ENCODE measurements at places on chromosomes 2 and 18.

- no peak for DNase-seq
Observed at GRCh38 chr18:60182223-60182622, 190.4 kb downstream of the MC4R start.

GRCh38 chr2:10427618-10427949, 20.5 kb downstream of the ODC1 start:
- DNase-seq = no peak

- no peak for DNase-seq
Observed at GRCh38 chr2:157929871-157930667, 53.9 kb upstream of the ACVR1 start.

- no peak for DNase-seq
Observed at GRCh38 chr2:240601061-240601830, 14.7 kb downstream of the CAPN10 start.

- DNase-seq = no peak
Observed at GRCh38 chr2:134711692-134712091, 7.1 kb downstream of the TMEM163 start.

DNA sequence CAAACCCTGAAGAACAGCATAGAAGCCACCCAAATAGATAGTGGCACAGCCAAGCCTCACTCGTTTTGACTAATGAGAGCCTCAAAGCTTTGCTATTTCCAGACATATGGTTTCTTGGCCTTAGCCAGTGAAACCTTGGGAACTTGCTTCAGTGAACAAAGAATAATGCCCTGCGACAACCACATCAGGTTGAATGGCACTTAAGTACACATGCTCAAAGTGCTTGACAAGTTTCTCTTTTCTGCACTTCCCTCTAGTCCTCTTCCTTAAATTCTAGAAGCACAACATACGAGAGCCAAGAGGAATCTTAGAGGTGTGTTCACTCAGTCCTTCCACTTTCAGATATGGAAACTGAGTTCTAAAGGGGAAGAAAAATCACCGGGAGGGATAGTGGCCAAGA, 258.3 kb downstream of the HAUS1 start:
- DNase-seq = no peak

DNA sequence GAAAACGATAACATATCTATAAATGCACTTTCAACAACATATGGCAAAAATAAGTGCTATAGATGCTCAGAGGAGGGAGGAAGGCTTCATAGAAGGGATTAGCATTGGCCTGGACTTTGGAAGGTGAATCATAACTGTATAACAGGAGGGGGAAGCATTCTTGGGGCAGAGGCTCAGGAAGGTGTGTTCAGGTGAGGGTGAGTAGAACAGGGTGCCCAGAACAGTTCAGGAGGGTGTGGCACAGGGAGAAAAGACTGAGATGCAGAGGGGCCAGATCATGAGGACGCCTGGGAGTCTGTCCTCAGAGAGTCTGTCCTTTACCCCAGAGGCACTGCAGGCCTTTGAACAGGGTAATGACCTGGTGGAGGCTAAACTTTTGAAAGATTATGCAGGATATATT, 29.3 kb upstream of the MEP1B start:
- DNase-seq = no peak

DNA sequence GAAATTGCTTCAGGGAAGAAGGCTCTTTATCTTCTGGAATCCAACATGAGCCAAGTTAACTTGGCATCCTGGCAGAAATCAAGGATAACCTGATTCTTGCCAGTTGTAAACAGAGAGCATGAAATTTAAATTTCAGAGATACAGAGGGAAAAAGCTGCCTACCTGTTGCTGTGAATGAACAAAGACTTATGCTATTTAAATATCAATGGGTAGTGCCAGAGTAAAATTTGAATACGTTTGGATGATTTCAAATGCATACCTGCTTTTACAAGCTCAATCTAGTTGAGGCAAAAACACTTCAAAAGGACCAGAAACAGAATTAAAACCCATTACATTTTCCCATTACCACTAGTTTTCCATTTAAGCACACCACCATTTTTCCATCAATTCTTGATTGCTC, 60.9 kb downstream of the CHST9 start:
- no peak for DNase-seq

- DNase-seq = no peak
Observed at GRCh38 chr2:199603721-199604291, 146.1 kb upstream of the SATB2 start.

- DNase-seq = no peak
Observed at GRCh38 chr2:209162129-209162528, 261.7 kb upstream of the MAP2 start.

DNA sequence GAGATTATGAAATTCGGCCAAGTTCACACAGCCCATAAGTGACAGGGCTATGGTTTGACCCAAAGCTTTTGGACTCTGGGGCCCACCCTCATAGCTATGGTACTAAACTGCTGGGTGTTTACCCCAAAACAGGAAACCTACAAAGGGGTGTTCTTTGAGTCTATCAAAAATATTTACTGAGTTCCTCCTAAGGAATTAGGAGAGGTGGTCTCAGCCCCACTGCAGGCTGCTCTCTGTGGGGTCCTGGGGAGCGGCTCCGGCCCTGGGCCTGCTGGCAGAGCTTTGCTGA, 45.5 kb downstream of the SDC1 start:
- no peak for DNase-seq

DNA sequence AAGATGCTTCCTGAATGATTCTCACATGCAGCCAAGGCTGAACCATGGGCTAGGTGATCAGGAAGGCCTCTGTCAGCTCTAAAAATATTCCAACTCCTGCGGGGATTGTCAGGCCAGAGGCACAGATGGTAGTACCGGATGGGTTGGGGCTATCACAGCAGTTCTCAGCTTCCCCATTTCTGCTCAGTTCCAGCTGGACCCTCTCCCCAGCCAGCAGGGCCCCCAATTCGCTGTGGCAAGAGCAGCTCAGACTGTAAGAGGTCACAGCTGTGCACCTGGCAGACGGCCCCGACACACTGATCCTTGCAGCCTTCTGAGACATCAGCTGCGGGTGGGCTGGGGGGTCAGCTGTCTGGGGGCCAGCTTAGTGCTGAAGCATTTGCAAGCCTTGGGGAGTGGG, 43.6 kb upstream of the TCF7L1 start:
- no peak for DNase-seq

DNA sequence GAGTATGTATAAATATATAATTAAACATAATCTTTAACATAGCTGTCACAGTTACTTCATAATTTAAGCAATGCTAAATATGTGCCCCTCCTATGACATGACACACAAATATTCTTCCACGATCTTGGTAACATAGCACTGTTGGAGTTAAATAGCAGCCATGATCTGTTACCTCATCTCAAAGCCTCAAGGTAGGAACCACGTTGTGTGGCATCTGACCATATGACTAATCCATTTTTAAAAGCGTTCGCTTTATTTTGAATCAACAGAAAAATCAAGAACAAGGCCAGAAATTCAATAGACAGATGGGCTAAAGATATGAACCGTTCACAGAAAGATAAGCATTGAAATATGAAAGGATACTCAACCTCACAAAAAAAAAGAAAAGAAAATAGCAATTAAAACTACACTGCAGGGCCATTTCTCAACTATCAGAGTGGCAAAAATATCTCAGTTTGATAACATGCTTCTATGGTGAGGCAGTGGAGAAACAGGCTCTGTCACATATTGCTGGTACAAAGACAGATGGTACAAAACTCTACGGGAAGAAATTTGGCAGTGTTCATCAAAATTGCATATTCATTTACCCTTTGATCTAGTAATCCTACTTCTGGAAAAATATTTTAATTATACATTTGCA, 105.9 kb downstream of the TMX3 start:
- DNase-seq = no peak

- DNase-seq = no peak
Observed at GRCh38 chr2:227592694-227593387, 5.9 kb upstream of the SCYGR2 start.

DNA sequence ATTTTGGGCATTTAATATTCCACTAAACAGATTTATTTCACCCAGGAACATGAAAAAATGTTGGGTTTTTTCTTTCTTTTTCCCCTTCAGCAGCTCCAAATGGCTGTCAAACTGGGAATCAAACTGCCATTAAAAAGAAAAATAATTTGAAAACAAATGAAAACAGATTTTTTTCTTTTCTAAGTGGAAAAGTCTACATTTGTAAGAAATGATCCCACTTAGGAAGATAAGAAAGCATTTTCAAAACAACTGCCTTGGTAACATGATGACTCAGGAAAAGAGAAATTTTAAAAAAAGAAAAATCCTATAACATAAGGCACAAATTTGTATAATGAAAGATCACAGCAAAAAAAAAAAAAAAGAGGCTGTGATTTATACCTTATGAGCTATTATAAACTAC, 20.0 kb downstream of the ZNF521 start:
- DNase-seq = no peak

DNA sequence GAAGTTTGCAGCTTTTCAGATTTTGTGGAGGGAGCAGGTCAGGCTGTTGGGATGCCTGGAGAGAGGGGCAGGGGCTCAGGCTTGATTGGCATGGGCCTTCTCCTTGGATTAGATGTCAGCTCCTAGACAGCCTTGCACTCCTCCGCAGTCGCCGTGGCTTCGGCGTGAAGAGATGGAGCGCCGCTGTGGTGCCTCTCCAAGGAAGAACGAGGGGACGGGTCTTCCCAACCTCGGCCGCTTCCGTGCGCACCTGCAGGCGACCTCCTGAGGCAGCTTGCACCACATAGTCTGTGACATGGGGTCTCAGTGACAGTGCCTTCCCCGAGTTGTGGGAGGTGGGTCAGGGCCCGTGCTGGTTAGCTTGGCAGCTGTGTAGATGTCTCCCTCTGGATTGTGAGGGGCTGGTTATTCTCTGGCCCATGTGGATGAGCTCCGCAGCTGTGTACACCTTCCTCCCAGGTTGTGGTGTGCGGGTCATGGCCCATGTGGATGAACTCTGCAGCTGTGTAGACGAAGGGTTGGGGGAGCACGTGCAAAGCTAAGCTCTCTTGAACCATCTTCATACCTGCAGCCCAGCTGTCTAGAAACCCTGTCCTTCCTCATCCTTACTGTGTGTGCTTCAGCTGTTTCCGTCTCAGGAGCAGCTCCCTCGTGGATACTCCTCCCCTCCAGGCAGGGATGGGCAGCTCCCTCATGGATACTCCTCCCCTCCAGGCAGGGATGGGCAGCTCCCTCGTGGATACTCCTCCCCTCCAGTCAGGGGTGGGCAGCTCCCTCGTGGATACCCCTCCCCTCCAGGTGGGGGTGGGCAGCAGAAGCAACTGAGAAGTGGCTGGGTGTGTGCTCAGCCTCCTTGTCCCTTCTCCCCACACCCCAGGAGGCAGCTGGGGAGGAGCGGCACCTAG, 170.3 kb downstream of the LDLRAD4 start:
- DNase-seq = no peak

DNA sequence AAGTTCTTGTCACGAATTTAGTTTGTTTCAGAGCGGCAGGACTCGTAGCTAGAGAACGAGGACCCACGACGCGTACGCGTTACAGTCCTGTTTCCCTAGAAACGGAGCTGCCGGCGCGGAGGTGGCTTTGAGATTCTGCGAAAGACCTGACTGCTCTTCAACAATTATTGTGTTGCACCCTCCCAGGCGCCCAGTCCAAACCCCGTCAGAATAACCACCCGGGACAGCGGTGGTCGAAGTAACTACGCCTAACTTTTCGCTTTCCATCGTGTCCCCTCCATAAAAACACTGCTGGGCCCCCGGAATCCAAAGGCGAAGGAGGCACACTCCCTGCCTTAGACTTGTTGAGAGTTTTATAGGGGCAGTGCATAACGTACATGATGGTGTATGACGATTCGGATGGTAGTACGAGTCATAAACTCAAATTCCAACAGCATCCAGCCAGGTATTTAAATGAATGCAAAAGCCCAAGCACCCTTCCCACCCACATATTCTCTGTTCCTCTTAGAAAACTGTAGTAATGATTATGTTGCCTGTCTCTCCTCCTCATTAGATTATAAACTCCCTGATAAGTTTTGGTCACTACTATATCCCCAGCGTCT, 651 bp upstream of the STAM2 start:
- DNase-seq = no peak

DNA sequence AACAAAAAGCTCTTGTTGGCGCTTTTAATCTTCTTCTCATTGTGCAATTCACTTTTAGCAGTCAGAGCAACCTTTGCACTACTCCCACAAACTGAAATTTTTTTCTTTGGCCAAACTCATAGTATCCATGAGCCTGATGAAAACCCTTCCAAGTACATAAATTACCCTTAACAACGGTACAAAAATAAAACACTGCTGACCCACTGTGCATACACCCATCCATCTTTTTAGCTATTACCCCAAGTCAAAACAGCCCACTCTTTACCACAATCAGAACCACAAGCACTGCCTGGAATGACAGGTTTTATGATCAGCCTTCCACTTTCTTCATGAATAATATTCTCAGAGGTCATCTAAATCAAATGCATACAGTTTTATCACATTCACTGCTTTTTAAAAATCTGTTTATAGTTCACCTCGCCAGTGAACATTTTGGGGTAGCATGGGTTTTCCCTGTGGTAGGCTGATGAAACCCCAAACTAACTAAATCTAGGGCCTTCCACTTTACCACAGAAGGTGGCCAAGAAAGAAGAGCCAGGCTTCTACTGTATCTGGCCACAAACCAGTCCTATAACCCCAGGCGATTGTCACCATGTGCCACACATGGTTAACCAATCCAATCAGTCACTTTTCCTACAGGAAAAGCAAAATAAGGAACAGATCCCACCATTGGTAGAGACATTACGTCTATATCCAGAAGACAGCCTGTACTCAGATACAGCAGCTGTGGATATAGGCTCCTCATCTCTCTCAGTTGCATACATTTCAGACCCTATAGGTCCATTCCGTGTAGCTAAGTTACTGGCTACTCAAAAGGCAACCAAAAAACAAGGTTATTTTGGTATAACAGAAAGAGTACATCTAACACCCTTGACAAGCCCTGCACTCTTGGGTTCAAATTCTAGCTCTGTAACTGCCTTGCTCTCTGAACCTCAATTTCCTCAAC, 171.3 kb downstream of the THADA start:
- DNase-seq = no peak

DNA sequence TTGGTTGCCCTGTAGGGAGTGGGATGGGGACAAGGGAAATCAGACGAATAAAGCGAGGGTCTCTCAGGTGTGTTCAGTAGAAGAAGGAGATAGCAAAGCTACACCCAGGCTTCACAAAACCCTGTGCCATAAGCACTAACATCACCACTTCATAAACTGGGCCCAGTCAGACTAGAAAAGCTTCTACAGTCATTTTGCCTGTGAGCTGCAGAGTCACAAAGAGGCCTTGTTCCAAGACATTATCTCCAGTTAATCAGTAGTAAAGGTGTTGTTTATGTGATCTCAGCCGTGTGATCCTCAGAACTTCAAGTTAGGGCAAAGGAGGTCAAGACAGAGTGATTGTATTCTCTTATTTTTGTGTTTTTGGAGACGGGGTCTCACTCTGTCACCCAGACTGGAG, 148.0 kb downstream of the GALR1 start:
- DNase-seq = no peak

- no peak for DNase-seq
Observed at GRCh38 chr18:74097803-74098202, 49.8 kb downstream of the FBXO15 start.

DNA sequence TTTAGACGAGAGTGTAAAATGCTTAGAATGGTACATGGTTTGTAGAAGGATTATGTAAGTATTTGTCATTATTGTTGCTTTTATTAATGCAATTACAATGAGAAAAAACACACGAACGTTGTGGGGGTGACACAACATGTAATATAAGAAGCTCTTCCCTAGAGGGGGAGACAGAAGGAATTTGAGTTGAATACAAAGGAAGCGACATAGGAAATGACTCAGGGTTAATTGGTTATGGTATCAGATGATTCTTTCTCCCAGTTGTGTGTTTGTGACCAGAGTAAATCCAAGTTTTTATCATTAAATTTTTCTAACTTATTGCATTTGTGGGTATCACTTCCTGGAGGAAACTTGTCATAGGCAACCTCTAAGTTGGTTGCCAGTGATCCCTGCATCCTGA, 625.6 kb upstream of the CDH2 start:
- no peak for DNase-seq

Data from GM12892 (cell line).